ENCODE measurements at places on chromosomes 4 and X.

- DNase-seq = no peak
Measured at GRCh38 chr4:119623025-119623424, 5.6 kb downstream of the PDE5A start.

- DNase-seq = no peak
Measured at GRCh38 chr4:153176938-153177337, 27.3 kb upstream of the TRIM2 start.

DNA sequence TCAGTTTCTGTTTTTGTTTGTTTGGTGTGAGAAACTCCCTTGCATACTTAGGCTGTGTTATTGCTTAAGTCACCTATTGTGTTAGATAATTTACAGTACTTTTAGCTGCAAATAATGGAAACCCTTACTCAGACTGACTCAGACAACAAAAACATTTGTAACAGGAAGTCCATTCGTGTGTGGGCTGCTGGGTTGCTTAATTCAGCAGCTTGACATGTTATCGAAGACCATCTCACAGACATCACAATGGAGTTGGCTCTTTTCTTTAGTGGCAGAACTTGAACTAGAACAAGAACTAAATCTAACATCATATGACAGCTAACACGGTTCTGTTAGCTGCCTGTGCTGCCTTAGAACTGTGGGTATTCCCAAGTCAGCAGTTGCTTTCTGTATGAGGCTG, 9.9 kb upstream of the GABRE start:
- no peak for DNase-seq

- DNase-seq = no peak
Measured at GRCh38 chr4:141037446-141037845, 95.8 kb downstream of the RNF150 start.

- DNase-seq = no peak
Measured at GRCh38 chr4:2333916-2334644, 72.2 kb upstream of the MXD4 start.

DNA sequence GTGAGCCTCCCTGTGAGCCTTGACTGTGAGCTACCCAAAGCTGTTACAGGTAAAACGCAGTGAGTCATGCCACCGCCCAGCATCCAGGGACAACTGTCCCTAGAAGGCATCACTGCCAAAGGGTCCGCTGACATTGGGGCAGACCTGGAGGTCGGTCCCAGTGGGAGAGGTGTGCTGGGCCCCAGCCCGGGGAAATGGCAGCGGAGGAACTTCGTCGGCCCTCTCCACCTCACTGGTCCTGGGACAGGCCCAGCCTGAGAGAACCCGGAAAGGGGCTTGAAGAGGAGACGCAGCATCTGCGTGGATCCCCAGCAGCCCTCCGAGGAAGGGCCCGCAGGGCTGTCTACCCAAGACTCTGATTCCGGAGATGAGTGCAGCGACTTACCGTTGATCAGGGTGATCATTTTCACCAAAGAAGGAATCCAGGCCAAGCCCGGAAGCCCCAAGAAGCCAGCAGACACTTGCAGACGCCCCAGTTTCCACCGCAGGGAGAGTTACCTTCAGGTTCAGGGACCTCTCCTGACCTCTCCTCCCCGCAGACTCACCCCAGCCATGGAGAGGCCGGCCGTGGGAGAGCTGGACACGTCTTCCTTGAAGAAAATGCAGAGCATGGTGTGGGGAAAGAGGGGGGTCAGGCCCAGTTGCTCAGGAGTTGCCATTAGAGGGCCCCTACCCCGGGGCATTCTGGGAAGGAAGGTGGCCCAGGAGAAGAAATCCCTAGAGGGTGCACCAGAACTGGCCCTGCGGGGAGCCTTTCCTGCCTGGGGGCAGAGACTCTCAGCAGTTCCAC, 51.2 kb downstream of the CXorf49B start:
- DNase-seq = no peak

- DNase-seq = no peak
Measured at GRCh38 chr4:7811536-7812191, 128.0 kb downstream of the AFAP1 start.

- DNase-seq = no peak
Measured at GRCh38 chr4:56050625-56051024, 101.9 kb downstream of the CEP135 start.

DNA sequence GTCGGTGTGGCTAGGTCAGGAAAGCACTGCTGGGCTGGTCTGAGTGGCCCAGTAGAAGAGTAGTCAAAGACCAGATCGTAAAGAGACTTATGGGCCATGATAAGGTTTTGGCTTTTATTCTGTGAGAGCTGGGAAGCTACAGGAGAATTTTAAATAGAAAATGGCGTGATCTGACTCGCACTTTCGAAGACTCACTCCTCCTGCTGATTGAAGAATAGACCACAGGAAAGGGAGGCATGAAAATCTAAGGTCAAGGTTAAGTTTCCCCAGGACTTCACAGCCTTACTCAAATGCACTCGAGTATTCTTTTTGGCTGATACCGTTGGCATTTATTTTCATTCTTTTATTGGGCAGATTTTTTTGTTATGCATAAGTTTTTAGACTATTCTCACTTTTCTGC, 231.4 kb upstream of the ANKRD50 start:
- no peak for DNase-seq
